ENCODE measurements at places on chromosomes 16 and 17. TPM values are rescaled to one million over a fixed set of nuclear protein-coding genes. Genes with fewer than 3 reads are reported as not detected.

- H3K27me3 ChIP-seq = peaks cover 5% of the 10 kb centered on the region
- peaks cover 22% of the 10 kb centered on the region for H3K4me1 ChIP-seq
- H3K27ac ChIP-seq = peak within 1 kb of the TSS; percentile 71
- no peaks in the 10 kb centered on the region for H3K36me3 ChIP-seq
- DNase-seq = no peak
These were observed at the start of gene SLC6A4 for GRCh38 chr17:30235386-30236296. TSS of gene SLC6A4 (minus strand) at chr17:30235697. CDS start at chr17:30221958, 13,739 bp downstream.

DNA sequence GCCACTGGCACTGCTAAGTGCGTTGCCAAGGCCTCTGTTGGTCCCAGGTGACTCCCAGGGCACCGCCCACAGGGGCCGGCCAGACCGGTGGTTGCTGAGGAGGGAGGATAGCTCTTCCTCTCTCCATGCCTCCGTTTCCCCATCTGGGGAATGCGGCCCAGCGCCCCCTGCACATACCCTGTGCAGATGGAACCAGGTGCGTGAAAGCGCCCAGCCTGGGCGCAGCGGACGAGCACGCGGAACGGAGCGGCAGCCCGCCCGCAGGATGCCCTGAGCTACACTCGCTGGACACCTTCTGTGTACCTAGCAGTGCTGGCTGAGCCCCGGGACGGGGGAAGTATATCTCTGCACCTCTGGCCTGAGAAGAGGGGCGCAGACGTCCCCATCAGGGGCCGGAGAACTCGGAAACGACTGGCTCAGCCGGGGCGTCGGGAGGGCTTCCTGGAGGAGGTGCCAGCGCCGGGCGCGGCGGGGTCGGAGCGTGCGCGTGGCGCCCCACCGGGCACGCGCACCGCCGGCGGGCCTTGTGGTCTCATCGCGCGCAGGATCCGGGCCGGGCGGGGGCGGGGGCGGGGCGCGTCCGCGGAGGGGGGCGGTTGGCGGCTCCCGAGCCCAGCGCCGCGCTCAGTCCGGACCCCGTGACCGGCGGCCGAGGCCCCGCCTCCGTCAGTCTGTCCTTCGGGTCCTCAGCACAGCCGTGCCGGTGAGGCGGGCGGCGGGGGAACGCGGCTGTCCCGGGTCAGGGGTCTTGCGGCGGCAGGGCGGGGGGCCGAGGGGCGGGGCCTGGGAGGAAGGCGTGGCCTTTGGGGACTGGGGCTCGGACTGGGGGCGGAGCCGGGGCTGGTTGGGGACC, at the start of the genes CCDC78 and HAGHL:
TSS of gene CCDC78 (minus strand) at position 6 of the 853 bp plus-strand sequence. CDS start 76 bp downstream, outside the sequence.
TSS of gene HAGHL (plus strand) at position 669 of the 853 bp plus-strand sequence. CDS start 404 bp downstream, outside the sequence.
- H3K4me1 ChIP-seq = peaks cover 44% of the 10 kb centered on the region
- peak within 1 kb of the TSS; percentile 25 for H3K4me3 ChIP-seq
- H3K36me3 ChIP-seq = peaks cover 15% of the 10 kb centered on the region
- no peaks in the 10 kb centered on the region for H3K27me3 ChIP-seq
- peak within 1 kb of the TSS; percentile 0 for H3K27ac ChIP-seq
- DNase-seq = no peak

The GPR142 gene
- total RNA-seq = not detected

DNA sequence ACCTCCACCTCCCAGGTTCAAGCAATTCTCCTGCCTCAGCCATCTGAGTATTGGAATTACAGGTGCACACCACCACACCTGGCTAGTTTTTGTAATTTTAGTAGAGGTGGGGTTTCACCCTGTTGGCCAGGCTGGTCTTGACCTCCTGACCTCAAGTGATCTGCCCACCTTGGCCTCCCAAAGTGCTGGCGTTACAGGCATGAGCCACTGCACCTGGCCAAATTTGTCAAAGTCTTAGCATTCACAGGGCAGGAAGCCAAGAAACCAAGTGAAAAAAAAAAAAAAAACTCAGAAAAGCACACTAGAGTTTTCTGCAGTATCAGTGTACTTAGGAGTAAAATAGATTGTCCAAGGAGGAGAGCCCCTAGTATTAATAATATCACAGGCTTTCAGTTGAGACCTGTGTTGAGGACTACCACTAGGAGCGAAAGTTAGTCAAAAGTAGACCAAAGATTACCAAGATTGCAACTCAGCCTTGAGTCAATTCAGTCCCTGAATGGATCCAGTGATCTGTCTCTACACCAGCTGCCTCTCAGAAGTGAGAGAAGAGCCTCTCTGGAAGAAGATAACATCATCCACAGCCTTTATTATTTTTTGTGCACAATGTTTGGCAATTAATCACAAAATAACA, 159.7 kb downstream of the CEP112 start:
- H3K27ac ChIP-seq = no peak overlapping the region
- peaks cover 5% of the 10 kb centered on the region for H3K36me3 ChIP-seq
- no peaks in the 10 kb centered on the region for H3K27me3 ChIP-seq
- no peak for DNase-seq

DNA sequence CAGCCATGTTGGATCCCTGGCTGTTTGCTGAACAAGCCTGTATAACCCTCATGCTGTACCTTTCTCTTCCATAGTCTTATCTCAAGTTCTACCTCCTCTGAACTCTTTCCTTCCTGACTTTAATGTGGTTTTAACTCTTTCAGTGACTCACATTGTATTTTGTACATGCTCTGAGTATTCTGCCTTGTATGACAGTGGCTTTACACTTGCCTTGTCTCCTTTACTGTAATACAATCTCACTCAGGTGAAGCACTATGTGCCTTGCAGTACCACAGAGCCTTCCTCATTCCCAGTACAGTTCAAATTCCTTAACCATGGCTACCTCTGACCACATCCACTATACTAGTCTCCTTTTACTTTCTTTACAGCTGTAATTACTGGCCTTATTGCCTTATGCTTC, 14.1 kb downstream of the PSMD11 start:
- H3K4me3 ChIP-seq = no peak overlapping the region
- H3K36me3 ChIP-seq = peaks cover 40% of the 10 kb centered on the region
- H3K4me1 ChIP-seq = no peaks in the 10 kb centered on the region
- H3K27me3 ChIP-seq = no peaks in the 10 kb centered on the region

The SERPINF2 gene
- total RNA-seq = 0.22 TPM

GRCh38 chr16:13351601-13352217, 450.3 kb downstream of the SHISA9 start:
- no peak overlapping the region for H3K27ac ChIP-seq
- DNase-seq = no peak
- H3K27me3 ChIP-seq = no peaks in the 10 kb centered on the region

DNA sequence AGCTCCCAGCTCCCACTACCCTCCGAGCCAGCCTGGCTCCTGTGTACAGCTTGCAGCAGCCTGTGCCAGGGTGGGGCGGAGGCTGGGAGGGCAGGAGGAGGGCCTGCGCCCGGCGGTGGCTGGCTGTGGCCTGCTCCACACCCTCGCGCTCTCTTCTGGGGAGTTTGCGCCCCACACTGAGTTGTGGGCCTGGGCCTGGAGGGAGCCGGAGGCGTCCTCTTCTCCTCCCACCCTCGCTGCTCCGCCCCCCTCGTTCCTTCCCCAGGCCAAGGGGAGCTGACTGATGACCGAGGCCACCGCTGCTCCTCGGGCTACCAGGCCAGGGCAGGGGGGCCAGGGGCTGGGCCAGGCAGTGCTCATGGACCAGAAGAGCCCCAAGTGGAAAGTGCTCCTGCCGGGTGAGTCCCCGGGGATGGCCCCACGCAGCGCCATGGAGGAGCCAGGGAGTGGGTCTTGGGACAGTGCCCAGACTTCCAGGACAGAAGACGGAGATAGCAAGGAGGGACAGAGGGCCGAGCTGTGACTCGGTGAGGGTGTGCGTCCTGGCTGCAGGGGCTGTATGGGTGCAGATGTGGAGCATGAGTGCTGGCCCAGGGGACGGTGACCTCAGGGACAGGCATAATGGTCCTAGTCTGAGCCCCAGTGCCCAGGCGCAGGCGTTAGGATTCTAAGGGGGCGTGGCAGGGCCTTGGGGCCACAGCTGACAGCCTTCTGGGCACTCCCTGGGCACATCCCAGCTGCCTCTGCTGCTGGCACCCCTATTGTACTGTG, 242.1 kb upstream of the GSE1 start:
- peak overlapping the region; percentile 23 for H3K4me3 ChIP-seq
- peak overlapping the region; percentile 76 for H3K27ac ChIP-seq
- H3K36me3 ChIP-seq = no peaks in the 10 kb centered on the region
- peaks cover 30% of the 10 kb centered on the region for H3K4me1 ChIP-seq
- DNase-seq = no peak
- no peaks in the 10 kb centered on the region for H3K27me3 ChIP-seq

DNA sequence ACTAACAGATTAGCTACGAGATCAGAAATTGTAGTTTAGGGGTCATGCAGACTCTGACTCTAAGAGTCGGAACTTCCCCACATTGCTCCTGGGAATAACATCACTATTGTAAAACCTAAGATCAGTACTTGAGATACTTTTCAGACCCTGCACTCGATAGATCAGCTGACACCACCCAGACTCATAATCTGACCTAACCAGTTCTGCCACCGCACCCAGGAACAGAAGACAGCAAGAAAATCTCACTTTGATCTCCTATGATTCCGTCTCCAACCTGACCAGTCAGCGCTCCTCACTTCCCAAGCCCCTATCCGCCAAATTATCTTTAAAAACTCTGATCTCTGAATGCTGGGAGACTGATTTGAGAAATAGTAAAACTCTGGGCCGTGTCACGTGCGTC, 27.2 kb upstream of the ASGR2 start:
- H3K27me3 ChIP-seq = no peaks in the 10 kb centered on the region
- peaks cover 9% of the 10 kb centered on the region for H3K4me1 ChIP-seq
- H3K4me3 ChIP-seq = no peak overlapping the region
- no peak for DNase-seq

DNA sequence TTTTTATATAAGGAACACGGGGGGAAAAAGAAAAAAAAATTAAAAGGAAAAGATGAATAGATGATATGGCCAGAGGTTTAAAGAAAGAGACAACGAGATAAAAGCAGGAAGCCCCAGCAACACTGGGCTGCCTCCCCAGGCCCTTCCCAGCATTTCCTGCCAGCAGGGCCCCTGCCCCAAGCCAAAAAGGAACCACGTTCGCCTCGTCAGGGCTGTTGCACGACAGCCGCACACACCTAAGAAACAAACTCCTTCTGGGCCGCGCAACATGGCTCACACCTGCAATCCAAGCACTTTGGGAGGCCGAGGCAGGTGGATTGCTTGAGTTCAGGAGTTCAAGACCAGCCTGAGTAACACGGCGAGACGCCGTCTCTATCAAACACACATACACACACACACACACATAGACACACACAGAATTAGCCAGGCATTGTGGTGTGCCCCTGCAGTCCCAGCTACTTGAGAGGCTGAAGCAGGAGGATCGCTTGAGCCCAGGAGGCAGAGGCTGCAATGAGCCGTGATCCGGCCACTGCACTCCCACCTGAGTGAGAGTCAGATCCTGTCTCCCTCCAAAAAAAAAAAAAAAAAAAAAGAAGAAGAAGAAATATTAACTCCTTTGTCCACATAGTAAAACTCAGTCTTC, 83.0 kb downstream of the ANKRD11 start:
- H3K4me3 ChIP-seq = no peak overlapping the region
- peaks cover 100% of the 10 kb centered on the region for H3K4me1 ChIP-seq
- H3K36me3 ChIP-seq = no peaks in the 10 kb centered on the region

The FNDC8 gene
- total RNA-seq = not detected

- no peaks in the 10 kb centered on the region for H3K27me3 ChIP-seq
- no peak overlapping the region for H3K27ac ChIP-seq
- no peak overlapping the region for H3K4me3 ChIP-seq
- no peak for DNase-seq
- H3K36me3 ChIP-seq = peaks cover 10% of the 10 kb centered on the region
These were observed 56.7 kb downstream of the YPEL2 start for GRCh38 chr17:59388069-59388556.
